ENCODE measurements at places on chromosomes 5 and 9. TPM values are rescaled to one million over a fixed set of nuclear protein-coding genes. Genes with fewer than 3 reads are reported as not detected.

- H3K4me1 ChIP-seq = peaks cover 14% of the 10 kb centered on the region
- H3K36me3 ChIP-seq = no peaks in the 10 kb centered on the region
- DNase-seq = no peak
- H3K27me3 ChIP-seq = no peaks in the 10 kb centered on the region
- H3K27ac ChIP-seq = no peak overlapping the region
- H3K4me3 ChIP-seq = no peak overlapping the region
Observed at GRCh38 chr9:121372239-121373010, 2.4 kb upstream of the STOM start.

DNA sequence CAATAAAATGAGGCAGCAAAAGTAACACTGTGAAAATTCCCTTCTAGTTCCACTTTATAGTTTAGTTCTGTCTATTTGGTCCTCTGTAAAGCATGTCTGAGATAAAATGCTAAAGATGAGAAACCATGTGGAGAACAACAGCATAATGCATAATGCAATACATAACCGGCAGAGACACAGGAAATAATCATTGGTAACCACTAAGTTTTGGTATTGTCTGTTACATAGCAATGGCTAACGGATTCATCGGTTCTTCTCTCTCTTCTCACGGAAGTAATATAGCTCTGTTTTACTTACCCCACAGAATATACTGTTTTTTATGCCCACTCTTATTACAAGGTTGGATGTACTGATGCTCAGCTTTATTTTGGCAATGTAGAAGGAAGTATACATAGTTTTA is 158.9 kb downstream of the FAM174A start:
- H3K36me3 ChIP-seq = no peaks in the 10 kb centered on the region
- no peak overlapping the region for H3K4me3 ChIP-seq
- no peak overlapping the region for H3K27ac ChIP-seq
- no peaks in the 10 kb centered on the region for H3K27me3 ChIP-seq

DNA sequence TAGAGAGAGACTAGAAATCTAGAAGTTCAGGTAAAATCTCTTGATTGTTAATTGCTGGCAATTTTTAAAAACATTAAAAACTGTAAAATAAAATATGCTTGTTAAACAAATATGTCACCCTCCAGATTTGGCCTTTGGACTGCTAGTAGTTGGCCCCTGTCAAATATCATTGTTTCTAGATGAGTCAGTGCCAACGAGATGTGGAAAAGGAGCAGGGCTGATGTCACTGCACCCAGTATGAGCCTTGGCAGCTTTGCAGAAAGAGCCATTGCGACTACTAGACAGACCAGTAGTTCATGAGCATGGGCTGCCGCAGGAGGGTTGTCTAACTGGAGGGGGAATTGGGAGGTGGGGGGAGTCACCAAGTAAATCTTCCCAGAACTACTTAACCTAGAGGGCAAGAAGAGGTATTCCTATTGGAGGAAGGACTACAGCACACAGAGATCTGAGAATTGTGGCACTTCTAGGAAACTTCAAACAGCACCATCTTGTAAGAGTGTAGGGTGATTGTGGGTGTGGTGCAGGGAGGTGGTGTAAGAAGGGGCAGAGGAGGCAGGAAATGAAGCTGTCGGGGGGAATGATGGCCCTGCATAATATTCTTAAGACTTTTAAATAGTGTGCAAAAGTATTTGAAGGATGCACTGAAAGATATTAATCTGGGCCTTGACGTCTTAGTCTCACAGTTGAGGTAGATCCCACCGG is 7.1 kb upstream of the DOCK2 start:
- no peaks in the 10 kb centered on the region for H3K36me3 ChIP-seq
- H3K27ac ChIP-seq = no peak overlapping the region
- no peak for DNase-seq
- no peaks in the 10 kb centered on the region for H3K4me1 ChIP-seq
- H3K4me3 ChIP-seq = no peak overlapping the region

- H3K27ac ChIP-seq = no peak overlapping the region
- H3K36me3 ChIP-seq = no peaks in the 10 kb centered on the region
- DNase-seq = no peak
- no peak overlapping the region for H3K4me3 ChIP-seq
- no peaks in the 10 kb centered on the region for H3K27me3 ChIP-seq
- peaks cover 25% of the 10 kb centered on the region for H3K4me1 ChIP-seq
Observed at GRCh38 chr9:123282362-123283047, 14.1 kb upstream of the STRBP start.

GRCh38 chr5:149411738-149412519 is 32.8 kb upstream of the IL17B start:
- no peak overlapping the region for H3K4me3 ChIP-seq
- H3K36me3 ChIP-seq = no peaks in the 10 kb centered on the region
- H3K27me3 ChIP-seq = no peaks in the 10 kb centered on the region
- H3K27ac ChIP-seq = no peak overlapping the region
- H3K4me1 ChIP-seq = peaks cover 19% of the 10 kb centered on the region

DNA sequence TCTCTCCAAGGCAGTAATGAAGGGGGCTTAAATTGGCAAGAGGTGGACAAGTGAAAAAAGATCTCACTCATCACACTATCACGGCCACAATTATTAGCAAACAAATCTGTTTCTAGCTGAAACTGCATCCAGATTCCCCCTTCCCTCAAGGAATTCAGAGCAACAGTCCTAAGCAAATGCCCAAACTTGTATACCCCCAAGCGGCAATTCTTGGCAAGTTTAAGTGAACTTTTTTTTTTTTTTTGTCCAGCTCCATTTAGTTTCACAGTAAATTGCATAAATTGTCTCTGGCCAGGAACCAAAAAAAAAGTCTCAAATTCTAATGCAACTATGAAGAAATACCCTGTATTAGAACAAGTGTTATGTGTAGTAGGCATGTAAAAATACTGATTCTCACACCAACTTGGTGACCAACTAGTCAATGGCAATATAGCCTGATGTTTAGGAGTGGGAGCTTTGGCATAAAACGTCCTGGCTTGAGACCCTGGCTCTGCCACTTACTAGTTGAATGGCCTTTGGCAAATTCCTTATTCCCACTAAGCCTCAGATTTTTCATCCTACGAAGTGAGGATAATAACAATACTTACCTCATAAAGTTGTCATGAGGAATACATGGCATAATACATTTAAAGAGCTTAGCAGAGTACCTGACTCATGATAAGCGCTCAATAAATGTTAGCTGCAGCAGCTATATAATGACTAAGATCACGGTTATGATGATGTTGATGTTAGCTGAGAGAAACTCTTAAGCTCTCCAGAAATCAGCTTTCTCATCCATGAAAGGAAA is 193.2 kb downstream of the ADAMTSL1 start:
- H3K27me3 ChIP-seq = no peaks in the 10 kb centered on the region
- H3K4me1 ChIP-seq = no peaks in the 10 kb centered on the region
- DNase-seq = no peak

DNA sequence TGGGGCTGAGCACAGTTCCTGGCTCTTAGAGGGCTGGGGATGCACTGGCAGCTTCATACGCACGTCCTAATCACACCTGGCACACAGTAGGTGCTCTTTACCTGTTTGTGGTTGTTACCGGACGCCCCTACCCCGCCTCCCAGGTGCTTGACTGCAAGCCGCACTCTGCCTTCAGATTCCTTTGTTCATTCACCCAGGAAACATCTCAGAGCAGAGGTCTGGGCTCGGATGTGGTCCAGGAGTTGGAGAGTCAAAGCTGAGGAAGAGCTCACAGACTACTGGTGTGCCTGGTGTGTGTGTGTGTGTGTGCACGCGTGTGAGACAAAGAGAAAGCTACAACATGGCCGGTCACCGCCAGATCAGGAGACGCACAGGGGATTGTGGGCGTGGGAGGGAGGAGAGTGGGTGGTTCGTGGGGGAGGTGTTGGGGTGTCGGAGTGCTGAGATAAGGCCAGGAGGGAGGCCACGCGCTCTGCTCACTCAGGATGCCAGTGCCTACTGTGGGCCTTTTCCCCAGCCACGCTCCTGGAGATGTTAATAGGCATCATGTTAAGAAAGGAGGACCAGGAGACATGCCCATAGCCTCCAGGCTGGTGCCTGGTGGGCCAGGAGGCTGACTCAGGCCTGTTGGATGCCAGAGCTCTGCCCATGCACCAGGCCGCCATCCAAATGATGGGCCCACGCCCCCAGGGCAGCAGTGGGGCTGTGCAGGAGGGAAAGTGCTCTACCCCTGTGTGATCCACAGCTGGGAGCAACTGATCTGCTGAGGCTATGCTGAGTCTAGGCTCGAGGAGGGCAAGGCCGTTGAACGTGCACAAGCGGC is 39.9 kb downstream of the CRB2 start:
- H3K27ac ChIP-seq = no peak overlapping the region
- H3K36me3 ChIP-seq = no peaks in the 10 kb centered on the region
- H3K27me3 ChIP-seq = no peaks in the 10 kb centered on the region
- no peak for DNase-seq
- peaks cover 4% of the 10 kb centered on the region for H3K4me1 ChIP-seq
- no peak overlapping the region for H3K4me3 ChIP-seq

DNA sequence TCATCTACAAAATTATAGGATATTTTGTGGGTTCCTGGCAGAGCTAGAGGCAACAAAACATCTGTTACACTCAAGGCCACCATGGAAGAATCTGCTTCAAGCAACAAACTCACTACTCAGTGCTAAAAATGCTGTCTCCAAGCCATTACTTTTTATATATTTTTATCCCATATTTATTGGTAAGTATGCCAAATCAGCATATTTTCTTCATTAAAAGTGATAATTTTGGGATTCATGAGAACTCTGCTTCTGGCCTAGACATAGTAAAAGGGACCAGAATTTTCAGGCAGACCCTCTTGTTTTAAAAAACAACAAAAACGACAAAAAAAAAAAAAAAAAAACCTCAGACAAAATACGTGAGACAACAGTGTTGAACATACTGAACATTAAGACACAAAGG is 236.0 kb downstream of the EDIL3 start:
- no peak for DNase-seq
- H3K4me3 ChIP-seq = no peak overlapping the region
- no peaks in the 10 kb centered on the region for H3K36me3 ChIP-seq
- no peak overlapping the region for H3K27ac ChIP-seq
- no peaks in the 10 kb centered on the region for H3K27me3 ChIP-seq

GRCh38 chr5:5512543-5512942 is 90.1 kb downstream of the ICE1 start:
- no peaks in the 10 kb centered on the region for H3K4me1 ChIP-seq
- no peak for DNase-seq
- no peak overlapping the region for H3K27ac ChIP-seq
- H3K27me3 ChIP-seq = no peaks in the 10 kb centered on the region

DNA sequence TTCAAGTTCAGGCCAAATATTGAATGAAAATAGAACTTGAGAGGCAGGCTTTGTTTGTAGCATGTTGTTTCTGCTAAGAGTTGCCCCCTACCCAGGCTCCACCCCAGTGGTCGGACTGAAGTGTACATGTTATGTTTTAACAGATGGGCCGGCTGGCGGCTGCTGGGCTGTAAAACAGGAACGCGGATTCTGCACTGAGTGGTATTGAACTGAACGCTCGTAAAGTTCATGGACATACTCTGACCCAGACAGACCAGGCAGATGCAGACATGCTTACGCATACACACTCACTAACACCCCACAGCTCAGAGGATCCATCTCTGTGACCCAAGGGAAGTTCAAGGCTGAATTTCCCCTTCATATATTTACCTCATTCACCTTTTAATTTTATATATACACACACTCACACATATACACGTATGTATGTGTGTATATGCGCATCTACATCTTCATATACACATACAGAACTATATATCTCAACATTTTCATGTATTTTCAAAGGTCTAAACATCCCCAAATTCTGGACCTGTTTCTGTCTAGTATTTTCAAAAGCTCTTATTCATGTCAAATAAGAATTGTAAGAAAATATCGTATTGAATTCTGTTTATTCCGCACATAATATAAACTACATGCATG is 1.4 kb downstream of the MARCHF3 start:
- peak overlapping the region; percentile 68 for H3K4me3 ChIP-seq
- peaks cover 48% of the 10 kb centered on the region for H3K27me3 ChIP-seq
- no peak for DNase-seq

DNA sequence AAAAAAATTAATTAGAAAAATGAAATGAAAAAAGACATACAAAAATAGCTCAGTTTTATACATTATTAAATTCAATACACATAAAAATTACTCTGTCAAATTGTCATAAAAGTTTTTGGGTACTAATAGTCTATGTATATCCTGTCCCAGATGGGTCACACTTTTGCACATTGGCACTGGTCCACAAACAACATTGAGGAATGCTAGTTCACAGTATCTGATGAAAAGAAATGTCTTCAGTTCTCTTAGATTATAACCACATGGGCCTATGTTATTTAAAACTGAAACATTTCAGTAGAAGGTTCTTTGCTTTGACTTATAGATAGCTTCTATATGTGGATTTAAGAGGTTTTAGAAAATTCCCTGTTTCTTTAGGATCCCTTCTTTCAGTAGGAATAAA is 39.8 kb downstream of the LNPEP start:
- no peaks in the 10 kb centered on the region for H3K27me3 ChIP-seq
- no peak for DNase-seq
- no peaks in the 10 kb centered on the region for H3K4me1 ChIP-seq
- H3K36me3 ChIP-seq = no peaks in the 10 kb centered on the region
- no peak overlapping the region for H3K27ac ChIP-seq

GRCh38 chr5:175717837-175718236 is 60.0 kb downstream of the HRH2 start:
- H3K27ac ChIP-seq = no peak overlapping the region
- no peak for DNase-seq
- no peaks in the 10 kb centered on the region for H3K4me1 ChIP-seq
- H3K4me3 ChIP-seq = no peak overlapping the region

DNA sequence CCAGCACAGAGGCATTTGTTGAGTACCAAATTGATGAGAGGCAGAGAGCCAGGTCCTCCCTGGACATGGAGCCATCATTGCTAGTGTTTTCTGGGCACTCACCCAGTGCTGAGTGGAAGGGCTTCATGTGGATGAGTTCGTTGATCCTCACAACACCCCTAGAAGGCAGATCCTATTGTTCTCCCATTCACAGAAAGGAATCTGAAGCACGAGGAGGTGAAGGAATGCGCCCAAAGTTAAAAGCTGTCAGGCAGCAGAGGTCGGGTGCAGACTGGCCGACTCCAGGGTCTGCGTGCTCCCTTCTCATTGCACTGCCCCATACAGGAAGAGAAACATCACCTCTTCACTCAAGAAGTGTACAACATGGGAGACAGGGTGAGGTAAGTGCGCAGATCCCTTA is 153.5 kb upstream of the TNPO1 start:
- H3K4me1 ChIP-seq = peaks cover 16% of the 10 kb centered on the region
- DNase-seq = peak; percentile 50
- no peak overlapping the region for H3K4me3 ChIP-seq
- no peaks in the 10 kb centered on the region for H3K36me3 ChIP-seq
- H3K27me3 ChIP-seq = no peaks in the 10 kb centered on the region

Gene AGXT2
- total RNA-seq = not detected

Gene TIGD6
- total RNA-seq = 4.7 TPM

Gene SLC6A19
- not detected for total RNA-seq

Gene GMCL2
- total RNA-seq = not detected
